Uterus (tissue), 4 donors: ENCODE measurements at places on chromosomes 4 and X. TPM values are rescaled to one million over a fixed set of nuclear protein-coding genes. Genes with fewer than 3 reads are reported as not detected.

- peak; percentile 64 for DNase-seq
- H3K4me1 ChIP-seq = no peaks in the 10 kb centered on the region
- peak overlapping the region; percentile 34 for H3K4me3 ChIP-seq
Observed at GRCh38 chr4:40316782-40317635, 18.1 kb upstream of the CHRNA9 start.

GRCh38 chr4:108730579-108730978 is 32.3 kb downstream of the ETNPPL start:
- H3K4me1 ChIP-seq = no peaks in the 10 kb centered on the region
- no peak overlapping the region for H3K4me3 ChIP-seq
- no peak overlapping the region for H3K27ac ChIP-seq
- H3K36me3 ChIP-seq = no peaks in the 10 kb centered on the region
- H3K27me3 ChIP-seq = no peaks in the 10 kb centered on the region

The FSTL5 gene
- not detected for total RNA-seq

DNA sequence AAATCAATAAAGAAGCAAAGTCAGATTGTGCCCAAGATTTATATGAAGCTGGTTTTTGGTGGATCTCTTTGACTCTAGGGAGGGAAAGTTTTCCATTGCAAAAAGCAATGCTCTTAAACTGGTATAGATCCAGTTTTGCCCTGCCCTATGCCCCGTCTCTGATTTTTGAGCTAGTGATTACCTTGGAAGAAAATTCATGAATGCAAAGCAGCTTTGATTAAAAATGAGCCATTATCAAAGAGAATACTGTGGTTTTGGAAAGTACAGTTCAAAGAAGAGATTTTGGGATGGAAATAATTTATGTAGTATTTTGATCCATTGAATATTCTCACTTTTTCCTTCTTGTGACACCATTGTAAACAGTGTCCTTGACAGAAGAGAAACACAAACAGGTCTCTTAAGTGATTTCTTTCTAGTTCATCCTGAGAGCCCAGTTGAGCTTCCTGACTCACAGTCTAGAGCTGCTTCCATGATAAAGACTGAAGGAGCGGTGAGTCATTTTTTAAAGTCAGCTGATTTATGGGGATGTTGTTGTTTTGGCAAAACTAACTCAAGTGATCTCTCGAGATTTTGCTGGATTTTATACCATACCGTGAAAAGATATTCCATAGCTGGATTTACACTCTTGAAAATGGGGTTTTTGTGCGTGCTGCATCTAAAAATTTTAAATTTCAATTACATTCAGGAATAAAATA is 76.7 kb downstream of the AFF1 start:
- DNase-seq = no peak
- no peaks in the 10 kb centered on the region for H3K4me1 ChIP-seq
- H3K27me3 ChIP-seq = no peaks in the 10 kb centered on the region
- H3K36me3 ChIP-seq = no peaks in the 10 kb centered on the region
